Activated CD8-positive, alpha-beta T cell treated with anti-CD3 and anti-CD28 coated beads for 36 hours (primary cell): ENCODE measurements at places on chromosomes 3 and 15. TPM values are rescaled to one million over a fixed set of nuclear protein-coding genes. Genes with fewer than 3 reads are reported as not detected.

The ROBO1 gene
- 8.6 TPM for total RNA-seq

The RAB27A gene
- total RNA-seq = 125 TPM

The RSL24D1 gene
- total RNA-seq = 194 TPM

The GOLGA8J gene
- total RNA-seq = not detected

The NRROS gene
- total RNA-seq = 26.5 TPM

The PCOLCE2 gene
- 1.1 TPM for total RNA-seq

The USP13 gene
- total RNA-seq = 9.6 TPM

The PDE8A gene
- total RNA-seq = 24.4 TPM

The SAMD7 gene
- not detected for total RNA-seq

The GCNT3 gene
- not detected for total RNA-seq

The GNAI2 gene
- 242 TPM for total RNA-seq

The GMPS gene
- total RNA-seq = 143 TPM

The HIGD2B gene
- total RNA-seq = 0.32 TPM
